Left cardiac atrium (tissue), 4 donors: ENCODE measurements at places on chromosomes 1 and 21.
A peak's percentile ranks its signal among the peaks of the same experiment; 100 is the strongest.

DNA sequence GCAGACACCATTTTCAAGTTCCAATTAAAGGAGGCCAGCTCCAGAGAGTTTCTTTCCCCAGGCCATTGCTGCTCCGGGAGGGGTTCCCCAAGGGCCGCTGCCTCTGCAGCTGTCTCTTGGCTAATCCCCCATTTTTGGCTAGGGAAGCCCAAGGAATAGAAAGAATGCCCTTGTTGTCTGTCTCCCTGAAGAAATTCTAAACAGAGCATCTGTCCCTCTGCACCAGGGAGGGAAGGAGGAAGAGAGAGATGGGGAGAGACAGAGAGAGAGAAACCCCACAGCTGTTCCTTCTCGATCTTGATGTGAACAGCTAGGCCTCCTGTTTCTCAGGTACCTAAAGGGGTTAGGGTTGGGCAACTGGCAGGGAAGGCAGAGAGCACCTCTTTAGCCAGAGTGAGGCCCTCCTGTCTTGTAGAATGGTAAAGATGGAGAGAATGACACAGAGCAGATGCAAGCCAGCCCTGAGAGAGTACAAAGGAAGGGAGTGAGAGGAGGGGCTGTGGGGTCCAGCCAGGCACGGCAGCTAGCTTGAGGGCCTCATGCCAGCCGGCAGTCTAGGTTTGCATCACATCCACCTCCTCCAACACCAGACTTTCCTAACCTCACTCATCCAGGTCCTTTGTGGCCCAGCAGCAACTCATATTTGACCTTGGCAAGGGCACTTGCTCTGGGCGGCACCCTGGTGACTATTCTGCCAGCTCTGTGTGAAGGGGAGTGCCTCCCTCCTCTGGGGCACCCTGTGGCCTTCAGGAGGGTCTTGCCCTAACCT is 13.1 kb downstream of the OPTC start:
- DNase-seq: peak; percentile 42

GRCh38 chr1:150564051-150564991 is 15.1 kb downstream of the MCL1 start:
- DNase-seq: no peak

- peak; percentile 25 for DNase-seq
Observed at GRCh38 chr1:71046891-71047634, 553 bp downstream of the PTGER3 start.

DNA sequence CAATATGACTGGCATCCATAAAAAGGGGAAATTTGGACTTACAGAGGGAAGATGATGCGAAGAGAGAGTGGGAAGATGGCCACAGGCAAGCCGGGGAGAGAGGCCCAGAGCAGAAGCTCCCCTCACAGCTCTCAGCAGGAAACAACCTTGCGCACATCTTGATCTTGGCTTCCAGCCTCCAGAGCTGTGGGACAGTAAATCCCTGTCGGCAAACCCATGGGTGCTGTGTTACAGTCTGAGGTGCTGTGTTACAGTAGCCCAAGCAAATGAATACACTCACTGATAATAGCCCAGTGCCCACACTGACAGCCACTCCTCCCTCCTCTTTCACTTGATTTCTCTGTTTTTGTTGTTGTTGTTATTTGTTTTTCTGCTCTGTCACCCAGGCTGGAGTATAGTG is 22.4 kb downstream of the CDCA8 start:
- DNase-seq: no peak

DNA sequence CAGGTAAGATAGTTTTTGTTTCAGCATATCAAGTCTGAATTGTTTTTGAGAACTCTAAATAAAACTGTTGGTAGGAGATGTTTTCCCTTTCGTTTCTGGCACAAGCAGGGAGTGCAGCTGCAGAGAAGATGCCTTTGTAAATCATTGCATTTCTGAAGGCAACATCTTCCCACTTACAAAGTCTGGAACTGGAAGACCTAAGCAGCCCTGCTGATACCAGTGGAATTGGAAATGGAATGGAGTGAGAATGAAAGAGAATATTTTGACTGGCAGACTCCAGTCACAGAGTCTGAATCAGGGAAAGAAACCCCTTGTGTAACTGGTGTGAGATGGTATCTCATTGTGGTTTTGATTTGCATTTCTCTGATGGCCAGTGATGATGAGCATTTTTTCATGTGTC is 815.6 kb downstream of the LTN1 start:
- no peak for DNase-seq

DNA sequence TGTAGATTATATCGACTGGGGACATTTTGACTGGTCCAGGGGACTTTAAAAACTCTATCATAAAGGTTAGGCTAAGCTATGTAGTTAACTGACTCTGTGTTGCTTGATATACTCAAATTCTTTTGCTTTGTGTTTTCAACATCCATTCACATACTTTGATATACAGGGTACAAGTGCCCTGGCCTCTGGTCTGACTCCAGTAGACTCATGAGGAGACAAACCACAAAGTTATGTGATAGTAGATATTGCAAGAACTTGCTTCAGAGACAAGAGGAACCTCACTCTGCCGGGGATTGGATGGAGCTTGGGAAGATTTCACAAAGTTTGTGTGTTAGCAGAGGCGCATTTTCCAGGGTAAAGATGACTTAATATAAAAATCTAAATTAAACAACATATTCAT is 1.3 kb downstream of the GORAB start:
- no peak for DNase-seq

DNA sequence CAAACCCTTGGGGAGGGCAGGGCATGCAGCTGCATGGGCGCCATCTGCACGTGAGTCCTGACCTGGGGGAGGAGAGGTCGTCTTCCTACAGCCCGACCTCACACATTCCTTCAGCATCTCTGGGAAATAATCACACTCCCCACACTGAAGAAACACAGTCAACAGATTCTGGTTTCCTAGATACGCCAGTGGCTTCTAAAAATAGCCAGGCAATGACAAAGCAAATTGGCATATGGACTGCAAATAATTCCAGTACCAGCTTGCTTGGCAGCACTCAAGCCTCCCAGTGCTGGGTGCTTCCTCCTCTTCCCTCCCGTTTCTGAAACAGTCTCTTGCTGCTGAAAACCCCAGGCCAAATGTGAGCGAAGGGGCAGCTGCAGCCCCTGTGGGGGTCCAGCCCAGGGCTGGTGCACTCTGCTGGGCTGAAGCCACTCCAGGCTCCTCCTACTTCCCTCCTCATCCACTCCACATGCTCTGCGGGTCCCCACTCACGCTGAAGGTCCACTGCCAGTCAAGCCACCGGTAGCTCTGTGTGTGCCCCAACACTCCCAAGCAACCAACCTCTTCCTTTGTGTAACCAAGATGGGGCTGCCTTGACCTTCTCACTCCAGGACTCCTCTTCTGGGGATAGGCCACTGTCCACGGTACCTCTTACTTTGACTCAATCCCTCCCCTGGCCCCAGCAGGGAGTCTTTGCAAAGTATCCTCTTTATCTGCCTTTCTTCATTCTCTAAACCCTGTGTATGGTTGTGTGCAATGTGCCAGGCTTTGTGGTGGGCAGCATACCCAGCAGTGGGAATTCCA is 69.0 kb downstream of the KCND3 start:
- peak; percentile 38 for DNase-seq

DNA sequence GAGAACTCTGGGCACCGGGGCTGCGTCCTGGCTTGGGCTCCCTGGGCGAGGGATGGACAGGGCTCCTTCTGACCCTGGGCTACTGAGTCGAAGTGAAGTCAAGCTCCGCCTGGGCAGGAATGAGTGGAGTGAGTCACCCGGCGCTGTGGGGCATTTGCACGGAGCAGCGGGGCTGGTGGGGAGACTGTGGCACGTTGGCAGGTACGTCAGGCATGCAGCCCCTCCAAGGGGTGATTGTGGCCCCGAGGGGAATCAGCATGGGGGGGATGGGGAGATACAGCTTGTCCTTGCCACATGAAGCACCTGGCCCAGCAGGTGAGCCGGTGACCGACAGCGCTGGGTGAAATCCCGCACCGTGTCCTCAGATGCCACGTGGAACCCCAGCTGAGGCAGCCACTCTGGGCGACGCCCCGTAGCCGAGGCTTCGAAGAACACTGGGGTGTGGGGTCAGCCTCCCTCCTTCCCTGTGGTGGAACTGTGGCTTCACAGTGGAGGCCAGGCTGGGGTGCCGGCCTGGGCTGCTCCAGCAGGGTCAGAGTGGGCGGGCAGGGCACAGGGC is 62.3 kb downstream of the COL18A1 start:
- DNase-seq: peak; percentile 26

GRCh38 chr1:157415661-157416060 is 136.7 kb downstream of the FCRL5 start:
- DNase-seq: no peak

DNA sequence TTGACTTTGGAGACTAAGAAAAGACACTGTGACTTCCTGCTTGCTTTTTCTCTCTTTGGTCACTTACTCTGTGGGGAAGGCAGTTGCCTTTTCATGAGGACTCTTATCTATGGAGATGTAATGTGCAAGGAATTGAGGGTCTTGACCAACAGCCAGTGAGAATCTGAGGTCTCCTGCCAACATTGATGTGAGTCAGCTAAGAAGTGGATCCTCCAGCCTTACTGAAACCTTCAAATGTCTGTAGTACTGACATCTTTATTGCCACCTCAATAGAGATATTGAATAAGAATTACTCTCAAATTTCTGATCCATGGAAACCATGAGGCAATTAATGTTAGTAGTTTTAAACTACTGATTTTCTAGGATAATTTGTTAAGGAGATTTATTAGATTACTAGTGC is 598.4 kb downstream of the ADGRL2 start:
- DNase-seq: no peak

DNA sequence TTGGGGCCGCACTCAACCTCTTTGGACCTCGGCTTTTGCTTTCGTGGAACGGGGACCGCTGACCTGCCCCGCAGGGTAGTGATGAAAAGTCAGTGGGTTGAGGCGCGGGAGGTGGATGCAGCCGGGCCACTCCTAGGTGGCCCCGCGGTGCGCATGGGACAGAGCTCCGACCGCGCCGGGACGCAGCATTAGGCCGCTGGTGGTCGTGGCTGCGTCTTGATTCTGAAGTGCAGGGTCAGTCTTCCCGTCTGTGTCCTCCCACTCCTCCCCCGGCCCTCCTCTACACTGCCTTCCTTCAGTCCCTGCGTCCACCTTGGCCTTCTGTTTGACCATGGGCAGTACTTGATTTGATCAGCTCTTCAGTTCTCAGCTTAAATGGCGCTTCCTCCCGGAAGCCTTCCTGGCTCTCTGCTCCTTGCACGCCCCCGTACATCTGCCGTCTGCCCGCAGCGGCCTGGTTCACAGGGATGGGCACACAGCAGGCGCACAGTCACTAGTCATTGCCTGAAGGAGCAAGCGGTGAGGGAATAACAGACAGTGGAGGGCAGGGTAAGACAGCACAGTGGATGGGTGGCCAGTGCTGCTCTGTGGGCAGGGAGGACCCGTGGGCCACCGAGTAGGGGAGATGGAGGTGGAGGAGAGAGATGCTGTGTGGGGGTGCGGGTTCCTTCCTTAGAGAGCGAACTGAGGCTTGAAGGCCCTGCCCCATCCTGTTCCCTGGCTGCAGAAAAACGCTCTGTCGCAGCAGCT is 633 bp downstream of the THEMIS2 start:
- DNase-seq: no peak

- no peak for DNase-seq
Observed at GRCh38 chr1:183630748-183631147, 4.8 kb downstream of the ARPC5 start.

- no peak for DNase-seq
Observed at GRCh38 chr1:162823771-162824525, 33.4 kb downstream of the HSD17B7 start.

- no peak for DNase-seq
Observed at GRCh38 chr1:167911413-167911812, 2.5 kb downstream of the ADCY10 start.

GRCh38 chr1:11874258-11874562 is 15.5 kb upstream of the NPPB start:
- peak; percentile 88 for DNase-seq

DNA sequence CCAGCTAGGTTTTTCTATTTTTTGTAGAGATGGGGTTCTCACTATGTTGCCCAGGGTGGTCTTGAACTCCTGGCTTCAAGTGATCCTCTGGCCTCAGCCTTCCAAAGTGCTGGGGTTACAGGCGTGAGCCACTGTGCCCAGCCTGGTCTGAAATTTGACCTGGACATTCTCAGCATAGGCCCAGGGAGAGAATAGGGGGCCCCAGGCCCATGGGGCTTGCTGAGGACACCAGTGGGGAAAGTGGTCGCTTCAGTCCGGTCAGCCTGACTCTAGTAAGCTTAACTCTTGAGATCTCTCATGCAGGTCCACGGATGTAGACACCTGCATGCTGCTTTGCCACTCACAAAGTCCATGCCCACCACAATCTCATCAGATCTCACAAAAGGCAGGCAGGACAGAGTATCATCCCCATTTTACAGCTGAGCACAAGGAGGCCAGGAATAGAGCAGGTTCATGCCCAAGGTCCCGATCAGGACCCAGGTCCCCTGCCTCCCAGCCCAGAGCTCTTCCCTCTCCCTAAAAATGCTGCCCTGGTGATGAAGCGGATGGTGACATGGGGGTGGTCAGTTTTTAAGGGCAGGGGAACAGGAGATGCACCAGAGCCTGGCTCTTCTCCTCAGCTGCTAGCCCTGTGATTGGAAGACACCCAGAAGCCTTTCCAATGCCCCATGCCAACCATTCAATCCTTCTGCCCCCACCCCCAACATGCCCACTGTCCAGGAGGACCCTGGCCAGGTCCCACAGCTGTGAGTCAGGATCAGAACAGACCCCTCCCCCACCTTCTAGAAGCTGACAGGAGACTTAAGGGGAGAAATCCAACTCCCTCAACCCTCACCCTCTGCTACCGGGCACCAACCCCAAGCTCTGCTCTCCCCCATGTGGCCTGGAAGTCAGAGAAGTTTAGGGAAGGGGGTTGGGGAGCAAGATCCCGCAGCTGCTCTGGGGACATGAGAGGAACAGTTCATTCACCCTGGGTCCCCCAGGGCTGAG is 1.8 kb downstream of the FHL3 start:
- DNase-seq: no peak

GRCh38 chr1:90394247-90394646 is 322.9 kb downstream of the BARHL2 start:
- no peak for DNase-seq

- DNase-seq: peak; percentile 57
Observed at GRCh38 chr1:54549181-54549924, 1.3 kb downstream of the ACOT11 start.

DNA sequence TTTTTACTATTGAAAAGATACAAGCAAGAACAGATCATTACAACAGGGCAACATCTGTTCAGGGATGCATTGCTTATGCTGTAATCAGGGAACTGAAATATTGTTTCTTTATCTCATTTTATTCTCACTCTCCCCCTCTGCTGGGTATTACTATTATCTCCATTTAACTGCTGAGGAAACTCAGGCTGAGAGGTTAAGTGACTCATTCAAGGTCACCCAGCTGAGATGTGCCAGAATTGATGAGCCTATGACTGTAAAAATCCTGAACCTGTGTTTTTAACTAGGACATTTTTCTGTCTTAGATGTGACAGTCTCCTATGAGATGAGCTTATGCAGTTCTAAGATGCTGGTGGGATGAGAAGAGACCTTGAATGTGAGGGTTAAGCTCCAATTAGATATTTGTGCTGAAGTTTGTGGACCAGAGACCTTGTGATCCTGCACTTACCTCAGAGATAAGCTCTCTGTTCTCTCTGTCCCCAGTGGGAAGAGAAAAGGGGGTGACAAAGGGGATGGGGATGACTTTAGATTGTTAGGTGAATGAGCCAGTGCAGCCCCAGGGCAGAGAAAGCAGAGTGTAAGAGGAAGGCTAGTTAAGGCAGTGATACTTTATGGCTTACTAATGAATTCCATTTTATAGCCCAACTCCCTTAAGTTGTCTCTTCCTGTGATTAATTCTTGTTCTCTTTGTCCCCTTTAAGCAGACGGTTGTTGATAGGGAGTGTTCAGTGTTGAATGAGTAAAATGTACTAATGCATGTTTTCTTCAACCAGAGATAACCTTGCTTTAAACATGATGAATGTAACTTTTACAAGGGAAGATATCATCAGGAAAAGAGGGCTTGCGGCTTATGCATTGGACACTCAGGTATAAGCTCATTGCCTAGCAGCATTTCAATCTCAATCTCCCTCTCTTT is 111.4 kb downstream of the HLX start:
- no peak for DNase-seq
